ENCODE measurements at places on chromosomes 1 and 21.
A peak's percentile ranks its signal among the peaks of the same experiment; 100 is the strongest.

DNA sequence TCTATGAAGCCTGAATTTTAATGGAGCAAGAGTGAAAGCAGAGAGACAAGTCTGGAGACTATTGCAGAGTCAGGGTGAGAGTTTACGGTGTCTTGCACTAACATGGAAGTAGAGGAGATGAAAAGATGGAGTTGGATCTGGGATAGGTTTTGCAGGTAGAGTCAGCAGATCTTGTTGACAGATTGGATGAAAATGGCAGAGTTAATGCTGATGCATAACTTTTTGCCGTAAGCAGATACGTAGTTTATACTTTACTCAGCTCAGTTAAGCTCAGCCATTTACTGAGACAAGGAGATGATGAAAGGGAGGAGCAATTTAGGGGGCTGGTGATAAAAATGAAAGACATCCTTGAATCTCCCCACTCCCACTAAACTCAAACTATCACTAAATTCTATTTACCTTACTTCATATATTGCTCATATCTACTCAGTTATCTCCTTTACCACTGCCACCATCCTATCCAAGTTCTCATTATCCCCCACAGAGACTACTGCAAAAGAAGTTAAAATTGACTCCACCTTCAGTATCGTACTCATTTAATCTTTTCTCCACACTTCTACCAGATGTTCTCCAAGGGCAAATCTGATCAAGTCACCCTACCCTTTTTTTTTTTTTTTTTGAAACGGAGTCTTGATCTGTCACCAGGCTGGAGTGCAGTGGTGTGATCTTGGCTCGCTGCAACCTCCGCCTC is 13.8 kb downstream of the C1orf185 start:
- DNase-seq = no peak

GRCh38 chr21:32878661-32879060 is 107.1 kb upstream of the PAXBP1 start:
- DNase-seq = no peak

DNA sequence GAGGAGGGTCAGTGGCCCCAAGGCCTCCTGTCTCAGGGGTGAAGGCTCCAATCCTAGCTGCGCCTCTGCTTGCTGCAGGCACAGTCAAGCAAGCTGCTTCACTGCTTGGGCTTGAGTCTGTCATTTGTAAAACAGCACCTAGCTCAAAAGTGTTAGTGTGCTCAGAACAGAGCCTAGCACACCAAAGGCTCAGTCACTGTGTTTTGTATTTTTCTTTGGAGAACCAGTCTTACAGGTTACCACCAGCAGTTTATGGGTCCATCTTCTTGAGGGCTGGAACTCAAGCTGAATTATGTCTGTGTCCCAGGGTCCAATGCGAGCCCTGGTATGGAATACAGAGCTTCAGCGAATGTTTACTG is 113.6 kb downstream of the DMRTB1 start:
- DNase-seq = no peak

DNA sequence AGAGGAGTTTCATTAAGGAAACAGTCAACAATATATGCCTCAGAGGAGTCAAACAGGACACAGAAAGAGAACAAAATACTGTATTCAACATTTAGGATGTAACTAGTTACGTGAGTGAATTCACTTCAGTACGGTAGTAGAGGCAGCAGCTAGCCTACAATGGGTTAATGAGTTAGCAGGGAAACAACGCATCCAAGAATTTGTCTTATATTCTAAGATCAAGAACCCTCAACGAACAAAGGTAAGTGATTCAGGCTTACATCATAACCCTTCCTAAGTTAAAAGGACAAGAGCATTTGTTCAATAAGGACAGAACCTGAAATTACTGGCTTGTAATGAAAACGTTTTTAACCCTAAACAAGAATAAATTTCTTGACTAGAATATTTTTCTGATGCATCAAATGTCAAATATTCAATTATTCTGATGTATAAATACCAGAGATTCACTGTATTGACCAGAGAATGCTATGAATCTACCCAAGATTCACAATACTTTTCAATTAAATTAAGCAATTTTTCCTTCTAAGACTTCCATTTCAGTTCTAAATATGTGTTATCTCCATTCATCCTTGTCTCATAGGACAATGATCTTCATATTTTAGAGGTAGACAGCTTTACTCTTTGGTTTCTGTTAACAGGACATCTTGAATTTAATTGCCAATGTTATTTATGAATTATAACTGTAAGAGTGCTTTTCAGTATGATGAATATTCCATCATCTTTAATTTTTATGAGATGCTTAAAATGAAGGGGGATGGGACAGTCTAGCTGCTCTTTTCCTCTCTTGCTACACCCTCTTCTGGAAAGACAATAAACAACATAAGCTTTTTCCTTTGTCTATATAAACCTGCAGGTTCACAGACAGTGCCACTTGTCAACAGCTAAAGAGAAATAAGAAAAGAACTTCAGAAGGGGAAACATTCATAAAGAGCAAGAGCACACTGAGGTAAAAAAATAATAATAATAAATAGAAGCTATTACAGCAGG is 209.5 kb downstream of the SMYD3 start:
- no peak for DNase-seq

DNA sequence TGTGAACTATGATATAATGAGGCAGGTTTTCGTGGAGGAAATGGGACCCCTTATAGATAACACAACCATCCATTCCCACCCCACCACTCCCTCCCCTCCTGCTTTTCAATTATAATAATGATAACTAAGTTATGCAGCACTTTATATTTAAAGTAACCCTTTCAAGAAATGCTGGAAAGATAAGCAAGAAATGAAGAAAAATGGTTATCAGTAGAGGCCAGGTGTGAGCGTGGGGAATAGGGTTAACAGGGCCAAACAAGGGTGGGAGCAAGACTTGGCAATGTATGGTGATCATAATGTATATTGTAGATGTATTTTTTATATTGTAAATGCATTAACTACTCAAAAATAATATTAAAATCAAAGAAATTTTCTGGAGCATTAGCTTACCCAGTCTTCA is 133.4 kb downstream of the PBX1 start:
- no peak for DNase-seq

- no peak for DNase-seq
Measured at GRCh38 chr1:194378517-194378916, 1192.1 kb upstream of the B3GALT2 start.

GRCh38 chr1:23037081-23037740 is 17.9 kb downstream of the KDM1A start:
- DNase-seq = no peak

DNA sequence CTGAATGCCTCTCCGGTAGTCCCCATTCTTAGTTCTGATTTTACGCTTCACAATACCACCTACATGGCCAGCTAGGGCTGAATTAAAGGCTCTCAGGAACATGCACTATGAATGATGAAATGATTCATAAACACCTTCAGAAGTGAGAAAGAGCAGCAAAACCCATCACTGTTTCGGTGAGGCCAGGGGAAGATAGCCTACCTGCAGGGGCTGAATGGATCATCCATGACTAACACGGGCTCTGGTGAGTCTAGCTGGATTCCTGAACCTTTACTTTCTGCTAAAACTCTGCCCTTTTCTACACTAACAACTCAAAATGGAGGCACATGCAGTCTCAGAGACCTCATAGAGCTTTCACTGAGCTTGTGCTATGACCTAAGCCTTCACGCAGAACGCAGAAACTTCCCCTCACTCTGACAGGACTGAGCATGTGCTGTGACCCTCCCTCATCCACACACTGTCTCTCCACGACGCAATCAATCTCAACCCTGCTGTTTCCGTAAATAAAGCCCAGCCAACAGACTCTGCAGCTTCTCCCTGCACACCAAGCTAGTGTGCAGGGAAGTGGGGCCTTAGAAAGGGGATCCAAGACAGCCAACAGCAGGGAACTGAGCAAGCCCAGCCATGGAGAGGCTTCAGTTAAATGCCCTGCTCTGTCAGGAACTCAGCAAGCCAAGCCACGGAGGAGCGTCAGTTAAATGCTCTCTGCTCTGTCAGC is 207.8 kb downstream of the SLC45A1 start:
- peak; percentile 82 for DNase-seq

GRCh38 chr1:192702212-192702902 is 66.4 kb downstream of the RGS13 start:
- no peak for DNase-seq
